AG08395 (cell line): ENCODE measurements at places on chromosomes 12 and 14.

GRCh38 chr12:119444462-119445044 lies 110.0 kb downstream of the CCDC60 start:
- DNase-seq, result no peak

- no peak for DNase-seq
Measured at GRCh38 chr14:81694419-81694818, 160.8 kb upstream of the SEL1L start.

- no peak for DNase-seq
Measured at GRCh38 chr14:26400373-26400772, 197.5 kb downstream of the NOVA1 start.

DNA sequence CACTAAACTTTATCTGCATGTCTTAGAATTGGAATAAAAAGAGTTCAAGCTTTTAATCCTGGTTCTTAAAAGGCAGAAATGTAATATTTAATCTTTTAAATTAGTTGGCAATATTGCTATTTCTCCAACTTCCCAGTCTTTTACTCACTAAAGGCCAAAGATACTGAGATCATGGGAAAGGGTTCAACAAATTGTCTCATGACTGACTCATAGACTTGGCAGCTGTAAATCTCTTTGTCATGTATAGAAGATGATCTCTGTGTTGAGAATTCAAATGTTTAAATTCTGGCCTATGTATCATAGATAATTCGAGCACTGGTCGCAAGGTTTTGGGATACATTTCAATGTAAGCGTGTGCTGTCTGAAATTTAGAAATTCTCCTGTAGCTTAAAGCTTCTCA lies 40.1 kb upstream of the STRAP start:
- no peak for DNase-seq

DNA sequence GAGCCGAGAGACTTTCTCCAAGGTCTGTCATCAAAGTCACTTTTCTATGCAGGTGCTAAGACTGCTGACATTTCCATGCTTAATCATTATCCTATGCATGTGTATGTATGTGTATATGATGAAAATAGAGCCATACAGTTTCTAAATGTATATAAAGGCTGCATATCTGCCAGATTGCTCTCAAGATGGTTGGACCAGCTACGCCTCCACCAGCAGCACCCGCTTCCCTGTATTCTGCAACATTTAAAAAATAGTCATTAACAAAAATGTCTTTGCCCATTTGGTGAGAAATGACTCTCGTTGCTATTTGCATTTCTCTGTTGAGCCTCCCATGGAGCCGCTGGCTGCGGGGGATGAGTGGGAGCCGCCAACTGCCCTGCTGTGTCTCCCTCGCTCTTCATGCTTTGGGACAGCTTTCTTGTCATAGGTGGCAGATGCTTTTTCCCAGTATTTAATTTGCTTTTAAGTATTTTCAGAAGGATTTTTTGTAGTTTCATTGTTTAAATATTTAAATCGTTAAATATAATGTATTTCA lies 54.7 kb downstream of the DYNC1H1 start:
- DNase-seq, result no peak

DNA sequence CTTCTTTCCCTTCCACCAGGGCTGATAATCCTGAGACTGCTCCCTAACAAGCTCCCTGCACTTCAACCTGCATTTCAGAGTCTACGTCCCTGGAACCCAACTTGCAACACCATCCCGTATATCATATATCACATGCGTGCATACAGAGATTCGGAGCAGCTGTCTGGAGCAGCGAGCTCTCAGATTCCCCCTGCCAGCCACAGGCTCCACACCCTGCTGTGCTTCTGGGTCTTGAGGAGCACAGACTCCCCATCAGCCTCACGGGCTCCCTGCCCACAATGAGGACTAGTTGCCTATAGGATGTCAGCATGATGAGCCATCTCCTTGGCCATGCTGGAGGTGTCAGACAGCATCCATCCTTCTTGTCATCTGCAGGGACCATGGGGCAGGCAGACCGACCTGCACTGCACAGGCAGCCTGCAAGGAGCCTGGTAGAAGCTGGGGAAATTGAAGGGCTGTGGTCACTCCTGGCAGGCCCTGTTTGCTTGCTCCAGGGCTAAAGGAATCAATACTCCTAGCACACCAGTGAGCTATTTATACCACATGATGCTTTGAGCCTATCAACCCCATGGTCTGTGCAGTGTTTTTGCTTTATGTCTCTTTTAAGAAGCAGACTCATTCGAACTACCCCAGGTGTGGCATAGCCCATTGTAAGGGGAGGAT lies 19.6 kb upstream of the HDAC7 start:
- DNase-seq, result no peak

DNA sequence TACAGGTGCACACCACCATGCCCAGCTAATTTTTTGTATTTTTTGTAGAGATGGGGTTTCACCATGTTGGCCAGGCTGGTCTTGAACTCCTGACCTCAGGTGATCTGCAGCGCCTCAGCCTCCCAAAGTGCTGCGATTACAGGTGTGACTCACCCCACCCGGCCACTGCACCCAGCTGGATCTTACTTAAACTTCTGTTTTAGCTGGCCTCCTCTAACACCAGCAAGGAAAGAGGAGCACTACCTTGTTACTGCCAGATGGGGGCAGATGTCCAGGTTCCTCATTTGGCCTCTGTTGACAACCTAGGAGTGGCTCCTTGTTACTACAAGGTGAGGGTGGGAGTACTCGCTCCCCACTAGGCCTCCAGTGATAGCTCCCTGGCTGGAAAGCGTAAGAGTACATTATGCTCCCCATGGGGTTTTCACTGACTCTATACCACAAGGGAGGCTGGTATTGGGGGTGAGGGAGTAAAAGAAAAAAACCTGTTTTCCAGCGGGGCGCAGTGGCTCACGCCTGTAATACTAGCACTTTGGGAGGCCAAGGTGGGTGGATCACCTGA lies 13.2 kb upstream of the ARF6 start:
- DNase-seq, result peak; percentile 43

DNA sequence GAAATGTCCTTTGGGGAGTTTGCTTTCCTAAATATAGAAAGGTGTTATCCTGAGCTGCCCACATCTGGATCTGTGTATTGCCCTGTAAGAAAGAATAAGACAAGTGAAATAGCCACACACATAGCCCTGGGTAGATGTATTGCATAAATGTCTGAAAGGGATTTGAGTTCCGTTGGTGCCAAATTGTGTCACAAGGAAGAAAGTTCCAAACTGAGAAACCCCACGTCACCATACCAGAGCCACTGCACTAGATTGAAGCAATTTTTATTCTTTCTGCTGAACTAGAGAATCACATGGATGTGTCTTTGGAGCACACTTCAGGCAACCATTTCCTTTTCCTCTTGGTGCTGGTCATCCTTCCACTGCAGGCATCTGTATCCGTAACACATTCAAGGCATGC lies 5.0 kb downstream of the RNASE9 start:
- DNase-seq, result no peak

- DNase-seq, result peak; percentile 33
Measured at GRCh38 chr14:99348816-99349614, 77.0 kb upstream of the BCL11B start.

- DNase-seq, result no peak
Measured at GRCh38 chr12:65673156-65673690, 151.1 kb upstream of the HMGA2 start.

- DNase-seq, result no peak
Measured at GRCh38 chr12:130204541-130204953, 42.3 kb downstream of the FZD10 start.

DNA sequence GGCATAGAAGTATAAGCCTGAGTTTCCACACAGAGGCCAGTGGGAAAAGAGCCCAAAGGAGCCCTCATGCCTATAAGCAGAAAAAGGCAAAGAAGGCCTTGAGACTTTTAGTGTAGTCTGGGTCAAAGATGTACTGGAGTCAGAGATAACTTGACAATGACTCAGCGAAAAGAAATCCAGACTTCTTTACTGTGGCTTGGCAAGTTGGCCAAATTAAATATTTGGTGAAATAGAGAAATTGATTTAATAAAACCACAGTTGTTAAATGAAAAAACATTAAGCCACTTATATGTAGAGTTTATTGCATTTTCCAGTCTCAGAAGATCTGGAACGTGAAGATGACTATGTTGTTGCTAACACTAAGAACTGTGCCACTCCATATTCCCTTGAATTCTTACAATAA lies 105.1 kb downstream of the TMTC3 start:
- peak; percentile 71 for DNase-seq

DNA sequence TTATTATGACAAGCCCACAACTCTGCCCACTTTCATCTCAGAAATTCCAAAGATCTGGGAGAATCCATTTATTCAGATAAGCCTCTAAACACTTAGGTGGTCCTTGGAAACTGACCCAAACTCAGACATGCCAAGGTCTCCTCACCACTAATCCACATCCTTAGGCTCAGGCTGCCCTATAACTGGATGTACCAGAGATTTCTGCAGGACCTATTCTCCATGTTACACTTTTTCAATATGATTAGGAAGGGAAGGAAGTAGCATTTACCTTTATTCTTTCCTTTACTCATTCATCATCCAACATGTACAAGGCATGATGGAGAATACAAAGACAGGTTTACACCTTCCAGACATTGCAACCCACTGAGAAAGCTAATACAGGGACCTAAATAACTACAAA lies 145.9 kb upstream of the BMP4 start:
- no peak for DNase-seq

DNA sequence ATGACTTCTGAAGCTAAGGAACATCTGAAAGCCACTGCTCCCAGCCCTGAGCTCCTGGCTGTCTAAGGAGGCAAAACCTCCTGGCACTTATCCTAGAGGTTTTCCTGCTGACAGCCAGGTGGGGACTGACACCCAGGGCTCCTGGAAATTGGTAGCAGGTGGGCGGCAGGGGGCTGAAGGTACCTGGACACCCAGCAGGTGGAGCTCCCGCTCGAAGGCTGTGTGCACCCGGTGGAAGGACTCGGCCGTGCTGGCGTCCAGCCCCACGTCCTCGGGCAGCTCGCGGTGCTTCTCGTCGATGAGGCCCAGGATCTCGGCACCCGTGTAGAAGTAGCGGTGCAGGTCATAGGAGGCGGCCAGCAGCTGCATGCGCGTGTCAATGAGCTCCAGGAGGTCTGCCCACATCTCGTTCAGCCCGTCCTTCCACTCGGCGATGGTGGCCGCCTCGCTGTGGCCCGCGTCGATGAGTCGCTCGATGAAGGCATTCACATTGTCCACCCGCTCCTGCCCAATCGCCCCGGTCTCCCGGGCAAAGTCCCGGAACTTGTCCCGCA lies 68.2 kb downstream of the PLEKHG3 start:
- no peak for DNase-seq

GRCh38 chr14:104217486-104218360 lies 79.3 kb downstream of the KIF26A start:
- DNase-seq, result no peak

DNA sequence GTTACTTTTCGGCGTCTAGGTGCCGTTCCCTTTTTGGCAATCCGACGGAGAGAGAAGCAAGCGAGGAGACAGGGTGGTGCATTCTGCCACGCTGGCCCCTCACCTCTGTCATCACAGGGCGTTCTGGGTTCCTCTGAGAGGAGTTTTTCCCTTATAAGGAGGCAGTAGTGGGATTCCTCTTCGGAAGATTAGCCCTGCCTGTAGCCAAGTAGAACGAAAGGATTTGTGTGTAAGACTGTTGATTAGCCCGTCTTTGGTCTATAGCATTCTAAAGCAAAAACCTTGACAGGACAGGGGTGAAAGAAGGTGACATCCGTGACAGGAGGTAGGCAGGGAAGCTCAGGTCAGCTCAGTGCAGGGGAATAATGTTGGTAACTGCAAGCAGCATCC lies 9.1 kb upstream of the NEMF start:
- peak; percentile 72 for DNase-seq

- DNase-seq, result no peak
Measured at GRCh38 chr12:42099433-42099832, 45.2 kb downstream of the GXYLT1 start.

DNA sequence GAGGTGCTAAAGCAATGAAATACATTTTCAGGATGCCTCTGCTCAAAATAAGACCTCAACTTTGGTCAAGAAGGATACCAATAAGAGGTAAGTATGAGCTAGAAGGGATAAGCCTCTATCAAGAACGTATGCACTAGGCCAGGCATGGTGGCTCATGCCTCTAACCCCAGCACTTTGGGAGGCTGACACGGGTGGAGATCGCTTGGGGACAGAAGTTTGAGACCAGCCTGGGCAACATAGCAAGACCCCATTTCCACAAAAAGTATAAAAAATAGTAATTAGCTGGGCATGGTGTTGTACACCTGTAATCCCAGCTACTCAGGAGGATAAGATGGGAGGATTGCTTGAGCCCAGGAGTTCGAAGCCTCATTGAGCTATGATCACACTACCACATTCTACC lies 94.7 kb downstream of the PRKAB1 start:
- no peak for DNase-seq

- DNase-seq, result no peak
Measured at GRCh38 chr14:23076785-23077408, 18.0 kb downstream of the ACIN1 start.

DNA sequence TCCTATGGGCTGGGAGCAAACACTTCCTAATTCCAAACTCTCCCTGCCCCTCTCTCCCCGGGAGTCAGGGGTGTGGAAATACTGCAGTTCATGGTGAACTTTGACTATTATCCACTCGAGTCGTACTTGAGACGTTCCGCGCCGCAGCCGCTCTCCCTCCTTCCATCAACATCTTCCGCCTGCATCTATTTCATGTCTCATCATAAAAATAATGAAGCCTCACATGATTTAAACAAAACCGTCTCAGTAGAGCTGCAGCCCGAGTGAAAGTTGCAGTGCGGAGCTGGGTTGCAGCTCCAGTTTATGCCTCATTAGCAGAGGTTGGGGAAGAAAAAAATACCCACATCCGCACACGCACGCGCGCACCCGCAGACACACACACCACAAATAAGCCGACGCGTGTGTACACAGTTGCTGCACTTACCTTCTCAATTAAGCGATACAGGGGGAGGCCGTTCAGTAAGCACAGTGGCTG lies 283 bp downstream of the LMO3 start:
- DNase-seq, result no peak

GRCh38 chr12:24776861-24777260 lies 172.0 kb downstream of the BCAT1 start:
- no peak for DNase-seq

- no peak for DNase-seq
Measured at GRCh38 chr14:61154641-61155040, 126.5 kb downstream of the TMEM30B start.

- peak; percentile 24 for DNase-seq
Measured at GRCh38 chr14:85024931-85025330, 505.0 kb upstream of the FLRT2 start.

GRCh38 chr12:79690142-79690637 lies 574 bp downstream of the PAWR start:
- DNase-seq, result peak; percentile 30

DNA sequence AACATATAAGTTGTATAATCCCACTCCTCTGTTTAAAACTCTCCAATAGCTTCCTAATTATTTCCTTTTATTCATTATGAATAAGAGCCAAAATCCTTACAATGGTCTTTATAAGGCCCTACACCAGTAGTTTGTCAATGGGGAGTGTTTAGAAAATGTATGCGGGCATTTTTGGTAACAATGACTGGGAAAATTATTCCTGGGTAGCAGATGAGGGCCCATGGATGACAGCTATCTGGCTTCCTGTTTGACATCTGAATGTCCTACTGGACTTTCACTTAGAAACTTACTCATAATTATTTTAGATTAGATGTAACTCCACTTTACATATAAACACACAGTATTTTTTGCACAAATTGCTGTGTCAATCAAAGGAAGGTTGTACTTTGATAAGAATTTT lies 101.2 kb downstream of the PAPLN start:
- no peak for DNase-seq

GRCh38 chr14:75497191-75497590 lies 25.1 kb upstream of the BATF start:
- DNase-seq, result no peak
